ENCODE measurements at places on chromosomes 7 and 10.

GRCh38 chr7:47833211-47833610 is 115.1 kb downstream of the PKD1L1 start:
- DNase-seq, result no peak

GRCh38 chr10:66931949-66932343 is 6.1 kb downstream of the LRRTM3 start:
- no peak for DNase-seq

GRCh38 chr10:63758080-63758479 is 236.9 kb downstream of the REEP3 start:
- DNase-seq, result no peak

GRCh38 chr10:42609872-42610271 is 28.5 kb downstream of the ZNF33B start:
- no peak for DNase-seq

DNA sequence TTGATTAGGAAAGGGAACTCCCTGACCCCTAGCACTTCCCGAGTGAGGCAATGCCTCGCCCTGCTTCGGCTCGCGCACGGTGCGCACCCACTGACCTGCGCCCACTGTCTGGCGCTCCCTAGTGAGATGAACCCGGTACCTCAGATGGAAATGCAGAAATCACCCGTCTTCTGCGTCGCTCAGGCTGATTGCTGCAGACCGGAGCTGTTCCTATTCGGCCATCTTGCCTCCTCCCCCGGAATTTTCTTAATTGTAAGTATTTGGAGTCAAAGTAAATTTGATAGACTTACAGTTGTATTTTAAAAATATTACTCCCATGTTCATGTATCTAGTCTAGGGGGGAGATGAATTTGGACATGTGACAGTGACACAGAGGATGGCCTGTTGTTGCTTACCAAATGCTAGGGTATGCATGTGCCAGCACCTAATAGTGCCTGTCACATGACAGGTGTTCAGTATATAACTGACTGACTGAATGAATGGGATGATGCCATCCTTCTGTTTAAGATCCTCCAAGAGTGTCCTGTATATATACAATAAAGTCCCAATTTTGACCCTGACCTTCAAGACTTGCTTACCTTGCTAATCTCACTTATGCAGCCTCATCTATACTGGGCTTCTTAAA is 42.0 kb upstream of the ICA1 start:
- no peak for DNase-seq

DNA sequence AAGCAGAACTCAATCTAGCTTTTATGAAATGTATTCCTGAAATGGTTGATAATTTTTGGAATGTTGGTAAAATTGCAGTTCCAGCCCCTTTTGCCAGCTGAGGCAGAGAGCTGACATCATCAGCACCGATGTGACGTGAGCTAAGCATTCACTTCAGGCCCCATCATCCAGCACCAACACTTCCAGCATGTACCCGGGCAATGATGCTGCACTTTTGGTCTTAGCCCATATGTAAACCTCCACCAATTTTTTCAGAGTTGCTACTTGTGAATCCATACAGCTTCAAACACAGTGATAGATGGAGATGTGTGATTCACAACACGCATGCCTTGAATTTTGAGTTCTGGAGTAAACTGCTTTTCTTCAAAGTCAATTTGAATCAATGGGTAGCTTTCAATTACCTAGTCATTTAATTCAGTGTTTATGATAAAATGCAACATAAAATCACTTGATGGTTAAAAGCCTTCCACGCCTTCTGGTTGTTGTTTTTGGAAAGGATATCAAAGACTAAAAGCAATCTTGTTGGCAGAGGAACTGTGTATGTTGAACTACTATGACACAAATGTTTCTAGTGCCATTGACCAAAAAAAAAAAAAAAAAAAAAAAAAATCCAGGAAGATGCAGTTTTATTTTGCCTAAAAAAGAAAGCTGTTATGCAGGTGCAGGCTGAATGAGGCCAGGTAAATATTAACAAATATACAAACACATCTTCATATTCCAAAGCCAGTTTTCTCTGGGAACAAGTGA is 73.9 kb downstream of the NRP1 start:
- DNase-seq, result no peak

DNA sequence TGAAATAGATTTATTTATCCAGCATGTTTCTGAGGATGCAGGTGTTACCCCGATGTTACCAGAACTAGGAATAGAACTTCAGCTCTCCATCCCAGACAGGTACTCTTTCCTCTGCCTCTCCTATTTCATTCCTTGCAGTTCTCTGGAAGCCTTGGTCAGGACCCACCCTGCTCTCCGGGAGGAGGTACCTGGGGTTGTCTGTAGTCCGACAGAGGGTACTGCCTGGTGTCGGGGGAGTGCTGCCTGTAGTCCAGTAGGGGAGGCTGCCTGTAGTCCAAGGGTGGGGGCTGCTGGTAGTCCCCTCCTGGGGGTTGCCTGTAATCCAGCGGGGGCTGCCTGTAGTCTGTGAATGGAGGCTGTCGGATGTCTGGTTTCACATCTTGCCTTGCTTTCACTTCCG is 328.4 kb downstream of the PHTF2 start:
- DNase-seq, result no peak

- no peak for DNase-seq
These were observed 163.8 kb downstream of the RGS10 start for GRCh38 chr10:119378737-119379067.

DNA sequence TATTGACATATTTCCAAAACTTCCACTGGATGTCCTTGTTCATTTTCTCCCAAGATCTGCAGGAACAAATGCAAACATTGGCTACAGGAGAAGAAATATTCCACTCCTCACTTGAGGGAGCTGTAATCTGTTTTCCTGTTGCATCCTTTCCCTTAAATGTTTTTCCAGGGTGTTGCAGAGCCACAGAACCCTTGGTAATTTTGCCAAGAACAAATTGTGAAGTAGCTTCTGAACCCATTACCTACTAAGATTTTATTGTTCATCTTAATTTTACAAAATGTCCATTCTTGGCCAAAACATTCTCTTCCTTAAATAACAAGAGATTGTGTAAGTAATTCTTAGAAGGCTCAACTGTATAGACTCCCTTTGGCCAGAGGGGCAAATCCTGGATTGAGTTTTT is 177.0 kb downstream of the GNAT3 start:
- DNase-seq, result no peak

- DNase-seq, result no peak
These were observed 211.7 kb upstream of the NFE2L3 start for GRCh38 chr7:25940086-25940906.

- DNase-seq, result no peak
These were observed 70.3 kb upstream of the RSU1 start for GRCh38 chr10:16887565-16887964.

- no peak for DNase-seq
These were observed 46.5 kb upstream of the MSMB start for GRCh38 chr10:46092524-46093081.

GRCh38 chr10:58952162-58952601 is 224.3 kb upstream of the PHYHIPL start:
- no peak for DNase-seq

DNA sequence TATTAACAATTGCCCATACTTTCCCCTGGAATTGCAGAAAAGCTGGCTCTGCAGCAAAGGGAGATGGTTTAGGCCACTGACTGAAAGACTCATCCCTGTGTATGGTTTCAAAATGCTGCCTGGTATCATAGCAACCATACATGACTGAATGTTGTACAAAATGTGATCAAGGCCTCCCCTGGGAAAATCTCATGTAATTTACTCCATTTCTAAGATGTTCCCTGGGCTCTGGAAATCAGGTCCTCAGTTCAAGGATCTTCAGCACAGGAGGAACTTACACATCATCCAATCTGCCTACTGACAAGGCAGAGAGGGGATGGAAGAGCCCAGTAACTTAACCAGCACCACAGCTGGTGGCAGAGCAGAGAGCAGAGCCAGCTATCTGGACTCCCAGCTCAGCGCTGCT is 111.8 kb downstream of the JAZF1 start:
- DNase-seq, result no peak

DNA sequence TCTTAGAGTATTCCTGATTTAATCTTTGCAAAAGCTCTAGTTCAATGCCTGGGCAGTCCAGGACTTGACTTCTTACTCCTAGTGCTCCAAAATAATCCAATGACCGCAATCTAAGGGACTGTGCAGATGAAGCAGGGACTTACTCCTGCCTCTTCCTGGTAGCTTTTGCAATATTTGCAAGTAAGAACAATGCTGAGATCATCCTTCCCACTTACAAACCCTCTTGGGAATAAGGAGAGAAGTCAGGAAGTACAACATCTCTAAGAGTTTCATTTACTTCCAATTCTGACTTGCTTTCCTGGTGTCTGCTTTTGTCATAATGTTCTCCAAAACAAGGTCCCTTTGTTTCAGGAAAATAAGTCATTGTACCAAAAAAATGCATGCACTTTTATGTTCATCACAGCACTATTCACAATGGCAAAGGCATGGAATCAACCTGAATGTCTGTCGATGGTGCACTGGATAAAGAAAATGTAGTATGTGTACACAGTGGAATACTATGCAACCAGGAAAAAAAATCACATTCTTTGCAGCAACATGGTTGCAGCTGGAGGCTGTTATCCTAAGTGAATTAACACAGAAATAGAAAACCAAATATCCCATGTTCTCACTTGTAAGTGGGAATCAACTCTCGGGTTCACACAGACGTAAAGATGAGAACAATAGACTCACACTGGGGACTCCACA is 7.1 kb upstream of the KCNMA1 start:
- DNase-seq, result no peak

- DNase-seq, result no peak
These were observed 111.0 kb downstream of the LRRTM3 start for GRCh38 chr10:67036808-67037207.

GRCh38 chr10:123402656-123403055 is 248.5 kb downstream of the BUB3 start:
- DNase-seq, result no peak

DNA sequence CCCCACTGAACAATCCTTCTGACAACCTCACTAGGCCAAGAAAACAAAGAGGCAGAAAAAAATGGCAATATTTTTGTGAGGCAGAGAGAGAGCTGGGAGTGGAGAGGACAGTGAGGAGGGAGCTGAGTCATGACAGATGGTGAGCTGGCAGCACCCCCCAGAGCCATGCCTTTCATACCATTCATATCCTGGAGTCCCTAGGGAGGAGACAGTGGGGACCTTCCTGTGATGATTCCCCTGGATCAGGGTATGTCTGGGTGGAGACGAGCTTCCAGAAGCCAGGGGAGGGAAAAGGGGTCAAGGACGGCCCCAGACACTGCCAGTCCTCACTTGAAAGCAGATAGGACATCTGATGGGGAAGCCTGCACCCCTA is 160.5 kb downstream of the ADAM12 start:
- DNase-seq, result no peak

DNA sequence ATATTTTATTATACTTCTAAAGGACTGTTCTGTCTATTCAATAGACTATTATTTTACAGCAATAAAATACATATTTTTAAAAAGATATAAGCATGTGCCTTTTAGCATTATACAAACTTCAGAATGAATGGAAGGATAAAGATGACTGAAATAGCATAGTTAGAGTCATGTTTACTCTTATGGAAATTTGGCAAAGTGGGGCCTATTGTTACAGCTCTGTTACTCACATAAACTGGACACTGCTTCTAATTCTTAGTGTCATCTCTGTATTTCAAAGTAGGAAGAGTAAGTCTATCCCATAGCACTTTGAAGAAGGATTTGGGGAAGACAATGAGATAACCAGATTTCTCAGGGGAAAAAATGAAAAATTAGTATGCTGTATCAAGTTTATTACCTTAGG is 168.2 kb downstream of the SKAP2 start:
- DNase-seq, result no peak
